CD4-positive, CD25-positive, alpha-beta regulatory T cell (primary cell): ENCODE measurements at places on chromosomes 7 and 10.

DNA sequence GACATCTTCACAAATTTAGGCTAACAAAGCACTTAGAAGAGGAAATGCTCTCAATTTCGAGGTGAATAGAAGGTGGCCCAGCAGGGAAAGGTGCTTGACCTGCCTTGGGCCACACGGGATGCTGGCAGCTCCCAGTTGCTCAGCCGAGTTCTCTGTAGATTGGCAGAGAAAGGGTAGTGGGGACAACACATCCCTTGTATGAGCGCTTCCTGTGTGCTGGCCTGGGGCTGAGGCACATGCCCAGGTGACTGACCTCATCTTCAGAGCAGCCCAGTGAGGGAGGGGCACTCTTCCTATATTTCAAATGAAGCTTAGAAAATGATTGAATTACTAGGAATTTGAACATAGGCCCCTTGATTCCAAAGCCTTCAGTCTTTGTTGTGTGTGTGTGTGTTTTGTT, 20.2 kb downstream of the BAG3 start:
- DNase-seq: no peak
- no peaks in the 10 kb centered on the region for H3K27me3 ChIP-seq
- H3K36me3 ChIP-seq: peaks cover 30% of the 10 kb centered on the region
- H3K4me1 ChIP-seq: no peaks in the 10 kb centered on the region

GRCh38 chr7:43847496-43847895, 21.8 kb downstream of the MRPS24 start:
- H3K4me3 ChIP-seq: no peak overlapping the region
- no peak overlapping the region for H3K27ac ChIP-seq
- no peak for DNase-seq
- no peaks in the 10 kb centered on the region for H3K4me1 ChIP-seq
- H3K36me3 ChIP-seq: no peaks in the 10 kb centered on the region

GRCh38 chr10:49593998-49594397, 16.1 kb upstream of the SLC18A3 start:
- no peak for DNase-seq
- no peaks in the 10 kb centered on the region for H3K27me3 ChIP-seq
- no peaks in the 10 kb centered on the region for H3K4me1 ChIP-seq
- no peaks in the 10 kb centered on the region for H3K36me3 ChIP-seq
- H3K4me3 ChIP-seq: no peak overlapping the region
- no peak overlapping the region for H3K27ac ChIP-seq

GRCh38 chr10:77613476-77614130, 24.0 kb downstream of the KCNMA1 start:
- DNase-seq: no peak
- H3K4me1 ChIP-seq: no peaks in the 10 kb centered on the region
- H3K27ac ChIP-seq: no peak overlapping the region

DNA sequence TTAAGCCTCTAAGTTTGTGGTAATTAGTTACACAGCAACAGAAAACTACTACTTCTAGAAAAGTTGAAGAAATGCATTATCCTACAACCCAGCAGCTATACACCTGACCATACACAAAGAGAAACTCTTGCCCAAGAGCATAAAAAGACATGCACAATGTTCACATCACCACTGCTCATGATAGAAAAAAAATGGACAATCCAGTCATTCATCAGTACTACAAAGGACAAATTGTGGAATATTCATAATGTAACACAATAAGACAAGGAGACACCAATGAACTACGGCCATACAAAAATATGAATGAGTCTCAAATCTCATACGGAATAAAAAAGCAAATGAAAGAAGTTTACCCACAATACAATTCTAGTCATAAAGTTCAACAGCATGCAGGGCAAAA, 87.4 kb downstream of the ZFAND4 start:
- H3K4me3 ChIP-seq: no peak overlapping the region
- no peak overlapping the region for H3K27ac ChIP-seq
- peaks cover 12% of the 10 kb centered on the region for H3K4me1 ChIP-seq
- DNase-seq: no peak
- peaks cover 7% of the 10 kb centered on the region for H3K36me3 ChIP-seq
- H3K27me3 ChIP-seq: peaks cover 1% of the 10 kb centered on the region

- no peaks in the 10 kb centered on the region for H3K36me3 ChIP-seq
- H3K4me3 ChIP-seq: no peak overlapping the region
- H3K27ac ChIP-seq: no peak overlapping the region
- H3K4me1 ChIP-seq: no peaks in the 10 kb centered on the region
- DNase-seq: no peak
These were observed 40.2 kb upstream of the PDLIM1 start for GRCh38 chr10:95330966-95331453.

GRCh38 chr7:140625908-140626868, 14.4 kb downstream of the DENND2A start:
- H3K4me1 ChIP-seq: no peaks in the 10 kb centered on the region
- DNase-seq: no peak
- no peaks in the 10 kb centered on the region for H3K36me3 ChIP-seq
- no peak overlapping the region for H3K27ac ChIP-seq
- H3K4me3 ChIP-seq: no peak overlapping the region
- no peaks in the 10 kb centered on the region for H3K27me3 ChIP-seq

DNA sequence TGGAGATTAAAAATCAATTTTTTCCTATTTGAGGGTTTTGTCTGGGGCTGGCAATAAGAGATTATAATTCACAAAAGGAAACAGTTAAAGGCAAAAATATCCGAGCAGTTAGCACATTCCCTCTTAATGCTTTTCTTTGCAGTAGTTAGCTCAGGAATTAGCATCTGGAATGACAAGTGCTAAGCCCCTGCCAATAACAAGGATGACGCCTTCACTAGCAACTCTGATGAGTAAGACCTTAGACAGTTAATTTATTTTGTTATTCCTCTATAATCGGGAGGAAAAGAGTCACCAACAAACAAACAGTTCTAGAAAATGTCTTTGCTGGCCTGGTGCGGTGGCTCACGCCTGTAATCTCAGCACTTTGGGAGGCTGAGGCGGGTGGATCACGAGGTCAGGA, 151.3 kb downstream of the TRIL start:
- no peak overlapping the region for H3K27ac ChIP-seq
- H3K4me1 ChIP-seq: no peaks in the 10 kb centered on the region
- H3K36me3 ChIP-seq: no peaks in the 10 kb centered on the region
- no peak overlapping the region for H3K4me3 ChIP-seq
- H3K27me3 ChIP-seq: no peaks in the 10 kb centered on the region

- no peak overlapping the region for H3K27ac ChIP-seq
- no peaks in the 10 kb centered on the region for H3K36me3 ChIP-seq
- no peaks in the 10 kb centered on the region for H3K27me3 ChIP-seq
These were observed 324.6 kb upstream of the IGFBP3 start for GRCh38 chr7:46245586-46246111.

GRCh38 chr10:69939061-69939460, 113.6 kb upstream of the MACROH2A2 start:
- no peak for DNase-seq
- H3K4me3 ChIP-seq: no peak overlapping the region
- no peaks in the 10 kb centered on the region for H3K4me1 ChIP-seq
- H3K27ac ChIP-seq: no peak overlapping the region
- H3K36me3 ChIP-seq: no peaks in the 10 kb centered on the region

DNA sequence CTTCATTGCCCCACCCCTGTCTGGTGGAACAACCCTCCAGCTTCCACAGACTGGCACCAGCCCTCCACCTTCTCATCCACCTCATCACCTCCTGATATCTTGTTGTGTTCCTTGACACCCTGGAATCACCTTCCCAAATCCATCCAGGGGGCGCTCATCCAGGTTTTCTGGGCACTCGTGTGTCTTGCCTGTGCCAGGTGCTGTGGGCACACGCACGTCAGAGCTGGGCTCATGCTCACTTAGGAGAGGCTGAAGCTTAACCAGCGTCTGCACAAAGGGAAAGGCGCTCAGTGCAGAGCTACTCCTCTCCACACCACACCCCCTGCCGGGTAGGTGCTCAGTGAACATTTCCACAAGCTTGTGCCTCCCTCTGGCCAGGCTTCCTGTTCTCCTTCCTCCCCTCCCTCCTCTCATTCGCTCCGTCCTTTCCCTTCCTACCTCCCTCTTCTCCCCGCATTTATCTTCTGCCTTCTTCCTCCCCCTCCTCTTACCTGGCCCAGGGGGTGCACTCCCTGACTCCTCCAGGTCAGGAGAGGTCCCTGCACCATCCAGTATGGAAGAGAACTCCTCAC, 4.8 kb downstream of the ADCYAP1R1 start:
- H3K27me3 ChIP-seq: no peaks in the 10 kb centered on the region
- H3K36me3 ChIP-seq: no peaks in the 10 kb centered on the region
- no peak for DNase-seq
- H3K27ac ChIP-seq: no peak overlapping the region
- no peak overlapping the region for H3K4me3 ChIP-seq

- peak; percentile 84 for DNase-seq
- no peaks in the 10 kb centered on the region for H3K27me3 ChIP-seq
- H3K36me3 ChIP-seq: peaks cover 7% of the 10 kb centered on the region
These were observed 269.9 kb upstream of the MKLN1 start for GRCh38 chr7:131057794-131058070.

GRCh38 chr7:146479040-146479439, 362.4 kb downstream of the CNTNAP2 start:
- H3K4me3 ChIP-seq: no peak overlapping the region
- H3K4me1 ChIP-seq: no peaks in the 10 kb centered on the region
- DNase-seq: no peak
- H3K27ac ChIP-seq: no peak overlapping the region
- H3K36me3 ChIP-seq: no peaks in the 10 kb centered on the region
- no peaks in the 10 kb centered on the region for H3K27me3 ChIP-seq

GRCh38 chr10:97540669-97541500, 31.7 kb upstream of the ANKRD2 start:
- no peak overlapping the region for H3K27ac ChIP-seq
- no peaks in the 10 kb centered on the region for H3K4me1 ChIP-seq
- H3K4me3 ChIP-seq: no peak overlapping the region
- DNase-seq: no peak
- H3K27me3 ChIP-seq: no peaks in the 10 kb centered on the region

GRCh38 chr7:144656965-144657517, 178.8 kb downstream of the TPK1 start:
- no peak overlapping the region for H3K27ac ChIP-seq
- DNase-seq: no peak
- H3K27me3 ChIP-seq: no peaks in the 10 kb centered on the region
- no peaks in the 10 kb centered on the region for H3K4me1 ChIP-seq
- H3K36me3 ChIP-seq: no peaks in the 10 kb centered on the region
- no peak overlapping the region for H3K4me3 ChIP-seq

- H3K27me3 ChIP-seq: no peaks in the 10 kb centered on the region
- no peak overlapping the region for H3K27ac ChIP-seq
- no peaks in the 10 kb centered on the region for H3K36me3 ChIP-seq
- no peak for DNase-seq
- no peaks in the 10 kb centered on the region for H3K4me1 ChIP-seq
These were observed 350.0 kb downstream of the PLXDC2 start for GRCh38 chr10:20166096-20166675.

DNA sequence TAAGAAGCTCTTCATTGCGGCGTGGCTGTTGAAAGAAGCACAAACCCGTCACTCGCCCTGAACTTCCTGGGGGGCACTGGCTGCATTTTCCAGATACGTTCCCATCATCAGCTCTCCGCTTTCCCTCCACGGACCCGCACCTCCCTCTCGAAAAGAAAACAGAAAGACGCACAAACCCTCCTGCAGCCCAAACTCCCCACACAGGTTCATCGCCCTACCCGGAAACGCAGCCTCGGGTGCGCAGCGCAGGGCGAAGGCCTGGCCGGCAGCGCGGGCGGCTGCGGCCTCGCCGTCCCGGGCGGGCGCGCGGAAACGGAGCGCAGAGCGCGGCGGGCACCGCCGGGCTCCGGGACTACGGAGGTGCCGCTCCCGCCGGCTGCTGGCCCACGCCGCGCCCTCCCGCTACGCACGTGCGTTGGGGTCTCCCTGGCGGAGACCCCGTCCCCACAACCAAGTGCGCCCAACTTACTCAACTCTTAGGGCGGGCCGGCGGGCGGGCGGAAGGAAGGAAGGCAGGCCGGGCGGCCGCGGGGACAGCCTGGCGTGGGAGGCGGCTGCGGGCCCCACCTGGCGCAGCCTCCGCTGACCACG, 822 bp downstream of the ZNF800 start:
- H3K36me3 ChIP-seq: peaks cover 26% of the 10 kb centered on the region
- H3K4me1 ChIP-seq: peaks cover 45% of the 10 kb centered on the region
- no peaks in the 10 kb centered on the region for H3K27me3 ChIP-seq
- H3K27ac ChIP-seq: peak overlapping the region; percentile 93

- H3K27ac ChIP-seq: no peak overlapping the region
- H3K4me1 ChIP-seq: no peaks in the 10 kb centered on the region
- DNase-seq: no peak
These were observed 9.4 kb upstream of the CACUL1 start for GRCh38 chr10:118764195-118764594.

- no peak overlapping the region for H3K4me3 ChIP-seq
- H3K4me1 ChIP-seq: no peaks in the 10 kb centered on the region
- no peak for DNase-seq
- no peak overlapping the region for H3K27ac ChIP-seq
These were observed 41.4 kb downstream of the LRRC20 start for GRCh38 chr10:70341016-70341415.

- no peak overlapping the region for H3K4me3 ChIP-seq
- no peaks in the 10 kb centered on the region for H3K4me1 ChIP-seq
- no peak overlapping the region for H3K27ac ChIP-seq
- H3K36me3 ChIP-seq: no peaks in the 10 kb centered on the region
- no peak for DNase-seq
These were observed 34.6 kb upstream of the LRRC4 start for GRCh38 chr7:128065872-128066271.

DNA sequence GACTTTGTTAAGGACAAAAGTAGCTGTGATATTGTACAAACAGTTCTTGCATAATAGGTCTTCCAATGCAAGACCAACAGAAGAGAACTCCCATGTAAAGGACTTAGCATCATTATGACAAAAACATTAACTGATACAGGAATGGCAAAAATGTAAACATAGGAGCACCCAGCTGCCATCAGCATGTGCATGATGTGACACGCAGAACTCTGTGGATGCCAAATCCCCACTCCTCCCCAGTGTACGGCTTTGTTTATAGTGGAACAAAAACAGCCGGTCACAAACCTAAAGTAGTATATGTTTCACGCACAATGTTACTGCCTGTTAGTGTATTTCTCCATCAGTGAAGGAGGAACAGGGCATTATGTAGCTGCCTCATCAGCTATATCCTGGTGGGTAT, 316.0 kb upstream of the AOAH start:
- no peaks in the 10 kb centered on the region for H3K27me3 ChIP-seq
- H3K27ac ChIP-seq: no peak overlapping the region
- no peak overlapping the region for H3K4me3 ChIP-seq
- no peaks in the 10 kb centered on the region for H3K4me1 ChIP-seq
- no peak for DNase-seq

GRCh38 chr10:33537066-33537465, 202.6 kb upstream of the NRP1 start:
- peaks cover 3% of the 10 kb centered on the region for H3K27me3 ChIP-seq
- no peaks in the 10 kb centered on the region for H3K36me3 ChIP-seq
- no peak for DNase-seq
- no peak overlapping the region for H3K27ac ChIP-seq
- H3K4me1 ChIP-seq: no peaks in the 10 kb centered on the region

- no peaks in the 10 kb centered on the region for H3K36me3 ChIP-seq
- no peak for DNase-seq
- H3K4me3 ChIP-seq: no peak overlapping the region
- H3K4me1 ChIP-seq: no peaks in the 10 kb centered on the region
- no peak overlapping the region for H3K27ac ChIP-seq
These were observed 32.1 kb downstream of the ASB4 start for GRCh38 chr7:95517870-95518269.

GRCh38 chr7:33485747-33486493, 356.6 kb downstream of the BBS9 start:
- H3K4me3 ChIP-seq: no peak overlapping the region
- H3K27me3 ChIP-seq: no peaks in the 10 kb centered on the region
- DNase-seq: no peak
- H3K36me3 ChIP-seq: no peaks in the 10 kb centered on the region
